Stimulated activated CD8-positive, alpha-beta memory T cell treated with anti-CD3 and anti-CD28 coated beads, Interleukin-4, amount 100 ng/mL, for 48 hours (primary cell): ENCODE measurements at places on chromosomes 16 and 17.

GRCh38 chr16:87324411-87325275 is 7.5 kb upstream of the C16orf95 start:
- DNase-seq: peak; percentile 57

- DNase-seq: no peak
These were observed 7.7 kb downstream of the ARHGAP17 start for GRCh38 chr16:25007284-25007984.

GRCh38 chr17:65228734-65229620 is 91.8 kb downstream of the RGS9 start:
- DNase-seq: peak; percentile 66

DNA sequence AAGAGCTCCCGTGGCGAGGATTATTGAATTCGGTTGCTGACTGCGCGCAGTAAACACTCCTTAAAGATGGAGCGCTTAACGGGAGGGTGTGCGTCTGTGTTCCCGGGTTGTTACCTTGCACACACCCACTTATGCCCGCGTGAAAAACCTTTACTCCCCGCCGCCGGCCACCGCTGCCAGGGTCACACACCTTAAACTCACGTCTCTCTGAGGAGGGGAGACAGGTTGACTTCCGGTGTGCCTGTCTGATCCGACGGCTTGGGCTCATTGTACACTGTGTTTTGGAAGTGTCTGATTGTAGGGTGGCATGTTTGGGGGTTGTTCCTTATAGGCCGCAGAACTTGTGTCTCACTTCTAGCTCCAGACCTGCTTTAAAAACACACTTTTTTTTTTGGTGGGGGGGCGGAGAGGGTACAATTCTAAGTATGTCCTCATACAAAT is 66.8 kb downstream of the KPNA2 start:
- DNase-seq: peak; percentile 49

DNA sequence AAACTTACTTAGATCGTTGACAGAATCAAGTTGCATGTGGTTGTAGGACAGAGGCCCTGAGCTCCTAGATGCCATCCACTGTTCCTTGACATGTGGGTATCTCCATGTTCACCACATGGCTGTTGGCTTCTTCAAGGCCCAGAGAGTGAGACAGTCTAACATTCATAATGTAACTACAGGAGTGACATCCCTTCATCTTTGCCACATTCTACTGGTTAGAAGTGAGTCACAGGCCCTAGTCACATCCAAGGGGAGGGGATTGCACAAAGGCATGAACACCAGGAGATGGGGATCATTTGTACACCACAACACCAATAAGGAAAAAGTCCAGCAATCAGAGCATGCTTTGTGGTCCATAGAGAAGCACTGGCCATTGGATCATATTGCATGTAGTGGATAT is 56.6 kb downstream of the WSCD1 start:
- DNase-seq: no peak

GRCh38 chr16:4604401-4604800 is 10.3 kb downstream of the UBALD1 start:
- DNase-seq: no peak
